Left hindlimb (tissue), 1 donor: ENCODE measurements at places on chromosomes 5 and 9.

- DNase-seq = peak; percentile 28
Observed at GRCh38 chr9:134301387-134302129, 24.7 kb upstream of the RXRA start.

GRCh38 chr5:160347448-160347847 is 23.0 kb downstream of the C1QTNF2 start:
- peak; percentile 70 for DNase-seq

DNA sequence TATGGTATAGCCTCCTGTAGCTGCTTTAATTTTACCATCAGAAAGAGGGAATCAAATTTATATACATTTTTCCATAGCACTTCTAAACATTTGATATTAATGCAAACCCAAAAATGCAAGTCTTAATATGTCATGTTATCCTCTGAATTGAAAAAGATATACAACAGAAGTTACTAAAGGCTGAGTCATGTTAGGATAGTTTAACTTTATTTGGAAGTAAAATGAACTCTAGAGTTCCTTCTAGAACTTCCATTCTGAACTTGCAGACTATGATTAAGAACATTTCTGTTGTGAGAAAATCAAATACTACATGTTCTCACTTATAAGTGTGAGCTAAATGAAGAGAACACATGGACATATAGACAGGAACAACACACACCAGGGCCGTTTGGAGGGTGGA is 317.3 kb upstream of the PRR16 start:
- DNase-seq = no peak

DNA sequence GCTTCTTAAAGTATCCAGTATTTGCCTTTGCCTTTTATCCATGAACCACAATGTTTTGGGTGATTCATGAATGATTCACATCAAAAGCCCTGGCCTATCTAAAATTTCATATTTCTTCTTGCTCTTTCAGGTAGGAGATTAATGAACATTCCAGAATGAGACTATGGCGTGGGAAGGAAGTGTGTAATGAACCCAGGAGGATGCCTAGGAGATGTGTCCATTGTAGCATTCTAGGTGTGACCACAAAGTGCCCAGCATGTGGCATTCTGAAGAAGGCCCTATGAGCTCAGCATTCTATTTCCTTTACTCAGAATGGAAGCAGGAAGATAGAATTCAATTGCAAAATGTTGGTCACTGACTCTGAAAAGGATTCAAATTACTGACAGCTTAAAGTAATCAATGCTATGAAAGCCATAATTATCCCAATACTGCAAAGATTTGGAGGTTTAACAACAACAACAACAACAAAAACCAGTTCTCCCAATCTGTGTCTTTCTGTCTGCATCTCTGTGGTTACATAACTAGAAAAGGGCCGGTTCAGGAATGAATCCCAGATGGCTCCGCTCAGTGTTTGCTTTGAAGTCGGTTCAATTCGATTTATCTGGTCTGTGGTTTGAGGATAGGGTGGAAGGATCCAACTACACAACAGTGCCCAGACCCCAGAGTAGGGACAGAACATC is 126.7 kb downstream of the FOXD1 start:
- no peak for DNase-seq

DNA sequence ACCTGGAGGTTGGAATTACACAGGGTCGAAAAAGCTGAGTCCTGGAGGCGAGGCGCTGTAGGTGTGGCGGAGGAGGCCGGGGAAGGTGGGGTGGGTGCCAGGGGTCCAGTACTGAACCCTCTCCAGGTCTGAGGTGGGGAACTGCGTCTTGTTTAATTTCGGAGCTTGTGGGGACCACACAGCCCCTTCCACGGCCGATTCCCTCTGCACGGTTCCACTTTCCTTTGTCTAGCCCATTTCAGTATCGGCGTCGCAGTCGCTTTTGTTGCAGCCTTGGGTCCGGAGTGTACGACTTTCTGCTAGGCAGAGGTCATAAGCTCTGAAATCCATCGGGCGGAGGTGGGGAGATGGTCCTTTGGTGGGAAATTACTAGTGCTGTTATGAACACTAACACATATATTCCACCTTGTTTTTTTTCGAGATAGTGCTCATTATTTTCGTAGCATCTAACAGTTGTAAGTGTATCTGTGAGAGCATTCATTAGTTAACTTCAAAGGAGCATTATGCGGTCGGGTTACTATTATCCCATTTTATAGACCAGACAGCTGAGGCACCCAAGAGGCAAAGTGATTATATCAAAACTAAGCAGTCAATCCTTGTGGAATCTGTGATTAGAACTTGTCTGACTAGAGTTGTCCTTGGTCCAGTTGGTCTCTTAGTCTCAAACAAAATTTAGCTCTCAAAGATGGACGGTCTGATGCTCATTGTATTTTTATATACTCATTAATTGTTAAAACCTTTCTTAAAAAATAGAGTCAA is 737 bp downstream of the RNF180 start:
- no peak for DNase-seq

GRCh38 chr5:39076757-39077728 is 2.8 kb upstream of the RICTOR start:
- no peak for DNase-seq

DNA sequence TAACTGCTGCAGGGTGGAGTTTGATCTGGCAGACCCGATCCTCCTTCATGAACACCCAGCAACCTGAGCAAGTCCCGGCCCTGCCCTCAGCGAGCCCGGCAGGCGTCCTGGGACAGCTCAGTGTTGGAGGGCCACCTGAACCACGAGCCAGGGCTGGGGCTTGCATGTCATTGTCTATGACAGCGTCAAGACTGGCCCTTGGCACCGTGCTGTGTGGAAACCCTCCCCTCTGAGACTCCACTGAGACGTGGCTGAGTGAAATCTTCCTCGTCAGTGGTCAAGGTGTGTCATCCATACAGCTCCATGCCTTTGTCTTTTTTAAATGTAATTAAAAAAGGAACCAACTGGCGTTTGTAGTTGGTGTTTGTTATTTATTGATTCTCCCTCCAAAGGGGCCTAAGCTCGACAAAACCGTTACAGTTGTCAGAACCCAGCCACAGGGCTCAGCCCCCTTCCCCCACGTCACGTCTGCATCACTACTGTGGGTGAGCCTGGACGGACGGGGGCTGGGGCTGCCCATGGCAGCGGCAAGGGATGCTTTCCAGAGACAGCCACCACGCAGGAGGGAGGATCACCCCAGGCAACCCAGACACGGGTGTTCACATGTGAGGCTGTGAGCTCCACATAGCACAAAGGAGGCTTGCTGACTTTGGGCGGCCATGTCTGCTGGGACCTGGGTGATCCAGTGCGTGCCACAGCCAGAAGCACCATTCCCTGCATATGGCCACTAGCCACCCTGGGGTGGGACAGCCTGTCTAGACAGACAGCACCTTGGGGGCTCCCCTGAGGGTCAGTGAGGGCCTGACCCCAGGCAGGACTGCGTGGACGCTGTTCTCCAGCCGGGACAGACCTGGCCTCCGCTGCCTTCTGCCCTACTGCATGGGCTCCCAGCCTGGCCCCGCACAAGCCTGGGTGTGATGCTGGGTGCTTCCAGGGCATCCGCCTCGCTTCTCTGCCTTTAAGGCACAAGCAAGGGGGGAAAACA is 7.3 kb downstream of the UCK1 start:
- no peak for DNase-seq
